ENCODE measurements at places on chromosomes 1 and 21.

DNA sequence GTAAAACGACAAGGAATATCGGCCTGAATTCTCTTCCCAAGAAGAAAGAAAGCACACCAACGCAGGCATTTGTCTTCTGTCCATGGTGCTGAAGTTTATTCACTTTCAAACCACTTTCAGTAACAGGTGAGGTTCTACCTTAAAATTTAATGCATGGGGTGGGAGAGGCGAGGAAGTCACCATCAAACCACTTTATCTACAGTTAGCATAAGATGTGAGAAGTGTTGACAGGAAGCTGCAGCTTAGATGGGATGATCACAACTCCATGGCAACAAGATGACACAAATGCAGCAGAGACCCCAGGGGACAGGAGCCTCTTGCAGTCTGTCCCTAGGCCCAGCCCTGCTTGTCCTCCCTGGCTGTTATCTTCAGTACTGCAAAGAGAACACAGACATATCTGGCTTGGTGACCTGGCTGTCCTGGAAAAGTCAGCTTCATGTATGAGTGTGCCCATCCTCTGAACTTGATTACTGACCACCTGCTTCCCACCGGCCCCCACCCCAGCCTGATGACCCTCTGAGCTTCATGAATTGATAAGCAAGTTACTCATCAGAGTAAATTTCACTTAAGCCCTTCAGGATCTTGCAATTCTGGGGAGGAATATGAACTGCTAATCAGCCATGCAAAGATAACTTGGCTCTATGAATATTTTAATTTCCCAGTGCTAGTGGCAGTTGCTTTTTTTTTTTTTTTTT lies 1.8 kb downstream of the NPPA start:
- no peak for DNase-seq

DNA sequence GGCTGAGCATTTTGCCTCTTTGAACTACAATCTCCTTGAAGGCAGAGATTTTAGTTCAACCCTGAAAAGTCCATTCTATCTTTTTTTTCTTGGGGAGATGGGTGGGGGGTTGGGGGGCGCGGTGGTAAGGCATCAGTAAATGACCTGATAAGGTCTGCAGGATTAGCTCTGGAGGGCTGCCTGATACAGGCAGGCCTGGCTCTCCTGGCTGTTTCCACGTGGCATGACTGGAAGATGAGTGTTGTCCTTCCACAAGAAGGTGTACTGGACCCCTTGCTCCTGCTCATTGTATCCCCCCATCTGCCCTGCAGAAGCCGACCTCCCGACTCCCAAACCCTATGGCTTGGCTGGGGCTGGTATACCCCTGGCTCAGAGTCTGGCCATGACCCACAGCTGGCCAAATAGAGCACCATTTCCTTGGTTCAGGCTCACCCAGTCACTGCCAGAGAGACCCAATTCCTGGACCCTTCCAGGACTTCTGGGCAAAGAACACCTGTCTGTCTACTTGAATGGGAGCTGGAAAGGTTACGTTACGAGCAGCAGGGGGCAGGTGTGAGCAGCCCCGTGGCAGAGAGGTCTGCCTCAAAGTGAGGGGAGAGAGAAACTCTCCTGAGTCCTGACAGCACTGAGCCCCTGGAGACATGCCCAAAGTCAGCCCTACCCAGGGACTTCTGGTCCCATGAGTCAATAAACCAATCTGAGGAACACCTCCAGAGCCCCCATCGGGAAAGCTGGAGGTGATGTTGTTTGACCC lies 17.0 kb downstream of the DHRS3 start:
- DNase-seq, result no peak

DNA sequence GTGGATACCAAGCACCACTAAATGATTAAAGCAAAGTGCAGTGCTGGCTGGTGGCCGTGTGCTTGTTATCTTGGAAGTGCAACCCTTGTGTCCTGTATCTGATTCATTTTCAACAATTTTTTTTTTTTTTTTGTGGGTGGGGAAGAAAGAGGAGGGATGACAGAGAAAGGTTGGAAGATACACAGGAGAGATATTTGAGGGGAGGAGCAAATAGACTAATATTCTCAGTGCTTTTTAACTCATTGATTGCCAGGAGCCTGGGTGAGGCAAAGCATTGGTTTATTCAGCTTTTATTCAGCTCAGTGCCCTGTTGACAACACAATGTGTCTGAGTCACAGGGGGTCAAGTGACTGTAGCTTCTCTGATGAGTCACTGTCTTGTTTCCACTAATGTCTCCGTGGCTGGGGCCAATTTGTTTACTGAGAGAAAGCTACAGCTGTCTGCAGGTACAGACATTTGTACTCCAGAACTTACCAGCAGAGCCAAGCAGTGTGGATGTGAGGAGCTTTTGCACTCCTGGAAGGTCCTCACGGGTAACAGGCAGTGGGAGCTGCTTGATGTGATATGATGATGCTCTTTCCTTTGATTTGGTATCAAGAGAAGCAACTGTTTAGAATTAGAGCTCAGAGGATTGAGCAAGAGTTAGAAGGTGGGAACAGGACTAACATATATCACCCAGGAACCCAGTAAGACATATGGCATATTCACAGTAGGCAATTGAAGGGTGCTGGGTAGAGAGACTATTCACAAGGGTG lies 23.6 kb upstream of the DNM3 start:
- DNase-seq, result no peak

DNA sequence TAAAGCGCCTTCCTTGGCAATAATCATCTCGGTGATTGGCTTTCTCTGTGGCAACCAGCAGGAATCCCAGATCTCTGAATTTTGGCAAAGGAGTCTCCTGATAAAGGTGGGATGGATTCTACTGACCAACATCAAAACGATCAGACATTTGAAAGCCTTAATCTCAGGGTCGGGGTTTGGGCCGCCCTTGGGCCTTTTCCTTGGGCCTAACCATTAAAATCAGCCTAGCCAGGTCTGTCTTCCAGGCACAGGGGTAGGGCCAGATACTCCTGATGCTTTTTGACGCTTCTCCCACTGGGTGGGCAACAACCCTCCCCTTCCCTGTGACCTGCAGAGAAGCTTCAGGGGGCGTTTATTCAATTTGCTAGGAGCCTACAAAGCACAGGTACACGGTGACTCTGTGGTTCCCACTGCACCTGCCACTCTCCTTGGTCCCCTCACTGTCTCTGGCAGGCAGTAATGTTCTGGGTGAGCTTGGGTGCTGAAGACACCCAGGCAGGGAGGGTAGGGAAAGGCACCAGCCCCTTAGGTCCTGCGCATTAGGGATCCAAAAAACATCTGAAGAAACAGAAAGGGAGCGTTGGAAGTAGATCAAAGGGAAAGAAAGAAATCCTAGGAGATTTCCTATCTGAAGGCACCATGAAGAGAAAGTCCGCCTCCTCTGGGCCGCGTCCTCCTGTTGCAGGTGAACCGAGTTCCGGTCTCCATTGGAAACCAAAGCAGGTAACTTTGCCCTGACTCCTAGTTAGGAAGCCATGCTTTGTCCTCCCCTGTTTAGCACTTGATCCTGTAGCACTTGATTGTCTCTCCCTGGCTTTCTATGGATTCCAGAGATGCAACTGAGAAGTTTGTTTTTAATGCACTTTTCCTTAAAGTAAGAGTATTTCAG lies 12.3 kb downstream of the RNU1-2 start:
- DNase-seq, result no peak

DNA sequence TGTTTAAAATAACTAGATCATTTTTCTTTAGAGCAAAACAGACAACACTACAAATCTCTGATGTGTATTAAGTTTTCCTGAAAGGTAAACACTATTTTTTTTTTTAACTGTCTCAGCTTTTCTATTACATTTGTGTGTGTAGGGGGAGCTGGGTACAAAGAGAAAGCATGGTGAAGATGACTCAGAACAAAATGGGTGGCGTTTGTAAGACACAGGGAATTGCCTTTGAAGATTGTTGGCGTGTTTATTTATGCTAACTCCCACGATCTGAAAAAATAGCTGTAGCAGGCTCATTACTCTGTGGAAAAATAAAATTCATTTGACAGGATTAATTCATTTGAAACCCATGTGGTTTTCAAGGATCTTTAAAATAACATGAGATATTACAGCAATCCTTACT lies 285.1 kb downstream of the RYR2 start:
- DNase-seq, result no peak

GRCh38 chr1:37133276-37134145 lies 99.2 kb upstream of the GRIK3 start:
- no peak for DNase-seq

DNA sequence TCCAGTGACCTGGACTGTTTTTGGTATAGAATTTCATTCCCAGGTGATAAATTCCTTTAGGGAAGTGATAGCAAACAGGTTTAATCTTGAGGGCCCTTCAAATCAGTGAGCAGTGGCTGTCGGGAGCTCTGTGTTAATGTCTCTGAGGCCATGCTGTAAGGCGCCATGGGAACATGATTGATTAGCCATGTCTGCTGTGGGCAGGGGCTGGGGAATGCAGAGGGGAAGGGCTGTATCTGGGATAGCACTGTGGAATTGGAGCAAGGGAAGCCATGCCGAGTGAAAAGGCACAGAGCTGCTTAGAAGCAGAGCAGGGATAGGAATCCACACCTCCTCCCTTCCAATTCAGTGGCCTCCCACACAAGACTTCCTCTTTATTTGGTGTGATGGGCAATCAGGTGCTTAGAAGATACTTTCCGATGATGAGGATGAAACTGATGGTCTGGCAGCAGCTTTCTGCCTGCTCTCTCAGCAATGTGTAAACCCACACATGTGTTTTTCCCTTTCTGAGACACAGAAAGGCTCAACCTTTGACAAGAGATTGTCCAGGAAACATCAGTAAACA lies 83.8 kb upstream of the SSX2IP start:
- no peak for DNase-seq

GRCh38 chr1:67616394-67616985 lies 68.5 kb upstream of the GADD45A start:
- DNase-seq, result no peak

All from lower leg skin (tissue), 4 donors.